Caudate nucleus (tissue), 63 donors: ENCODE measurements at places on chromosomes 5 and 9.

DNA sequence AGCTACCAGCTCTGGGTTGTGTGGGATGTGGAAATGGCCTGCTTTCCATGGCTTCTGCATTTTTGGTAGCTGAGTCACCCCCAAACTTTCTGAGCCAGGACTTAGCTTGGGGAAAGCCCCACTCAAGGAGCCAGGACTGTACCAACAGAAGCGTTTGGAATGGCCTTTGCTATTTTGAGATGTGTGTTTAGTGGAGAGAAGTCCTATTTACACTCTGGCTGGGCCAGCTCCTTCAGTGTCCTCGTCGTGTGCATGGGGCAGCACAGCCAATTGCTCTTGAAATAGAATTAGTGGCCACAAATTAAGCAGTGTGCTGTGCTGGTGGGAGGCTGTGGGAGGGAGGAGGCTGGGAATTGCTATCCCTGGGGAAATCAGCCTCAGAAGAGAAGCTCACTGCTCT, 51.6 kb downstream of the ENTREP1 start:
- DNase-seq, result no peak

GRCh38 chr5:133998807-133999206, 6.0 kb downstream of the VDAC1 start:
- DNase-seq, result no peak

GRCh38 chr9:95087659-95088242, 229.8 kb downstream of the FANCC start:
- no peak for DNase-seq

- DNase-seq, result peak; percentile 70
These were observed 94.4 kb downstream of the PDZD2 start for GRCh38 chr5:31733371-31733770.

GRCh38 chr5:14006823-14007520, 62.5 kb upstream of the DNAH5 start:
- DNase-seq, result no peak

GRCh38 chr9:126902210-126902609, 12.4 kb upstream of the RALGPS1 start:
- DNase-seq, result no peak
